GOT3 (cell line): ENCODE measurements at places on chromosomes 2 and 18.

DNA sequence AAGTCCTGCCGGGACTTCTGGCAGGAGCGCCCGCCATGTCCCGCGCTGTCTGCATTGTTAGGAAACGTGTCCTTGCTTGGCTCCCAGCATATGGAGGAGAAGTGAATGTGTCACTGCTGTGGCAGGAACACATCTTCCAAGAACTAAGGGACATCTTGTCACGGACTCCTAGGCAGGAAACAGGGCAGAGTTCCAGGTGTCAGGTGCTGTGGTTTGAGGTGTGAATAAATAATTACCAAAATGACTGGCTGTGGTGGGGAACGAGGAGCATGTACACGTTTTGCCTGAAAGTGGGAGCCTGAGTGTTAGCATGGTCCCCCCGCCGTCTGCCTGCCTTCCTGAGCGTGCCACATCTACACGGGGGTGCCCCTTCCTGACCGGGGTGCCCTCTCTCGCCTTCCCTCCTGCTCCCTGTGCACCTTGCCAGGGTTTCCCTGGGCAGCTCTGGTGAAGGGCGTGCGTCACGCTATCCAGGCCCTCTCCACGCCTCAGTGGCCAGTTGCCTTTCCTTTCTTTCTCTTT lies 237.5 kb downstream of the LDLRAD4 start:
- no peak for DNase-seq

DNA sequence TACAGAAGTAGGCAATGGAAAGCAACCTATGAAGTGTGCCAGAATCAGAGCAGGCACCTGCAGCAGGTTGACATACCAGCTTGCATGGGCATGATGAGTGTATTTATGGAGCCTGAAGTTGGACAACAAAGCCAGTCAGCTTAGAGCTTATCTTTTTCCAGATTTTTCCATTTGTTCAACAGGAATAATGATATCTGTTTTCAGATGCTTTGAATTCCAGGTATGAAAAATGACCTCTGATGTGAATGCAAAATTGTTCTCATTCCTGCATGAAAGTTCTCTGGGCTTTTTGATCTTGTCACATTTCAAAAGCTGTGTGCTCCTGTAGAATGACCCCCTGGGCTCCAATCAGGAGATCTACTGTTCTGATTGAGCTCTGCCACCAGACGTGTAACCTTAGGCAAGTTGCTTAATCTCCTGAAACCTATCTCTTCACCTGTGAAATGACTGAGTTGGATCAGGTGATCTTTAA lies 38.2 kb upstream of the VIT start:
- no peak for DNase-seq

DNA sequence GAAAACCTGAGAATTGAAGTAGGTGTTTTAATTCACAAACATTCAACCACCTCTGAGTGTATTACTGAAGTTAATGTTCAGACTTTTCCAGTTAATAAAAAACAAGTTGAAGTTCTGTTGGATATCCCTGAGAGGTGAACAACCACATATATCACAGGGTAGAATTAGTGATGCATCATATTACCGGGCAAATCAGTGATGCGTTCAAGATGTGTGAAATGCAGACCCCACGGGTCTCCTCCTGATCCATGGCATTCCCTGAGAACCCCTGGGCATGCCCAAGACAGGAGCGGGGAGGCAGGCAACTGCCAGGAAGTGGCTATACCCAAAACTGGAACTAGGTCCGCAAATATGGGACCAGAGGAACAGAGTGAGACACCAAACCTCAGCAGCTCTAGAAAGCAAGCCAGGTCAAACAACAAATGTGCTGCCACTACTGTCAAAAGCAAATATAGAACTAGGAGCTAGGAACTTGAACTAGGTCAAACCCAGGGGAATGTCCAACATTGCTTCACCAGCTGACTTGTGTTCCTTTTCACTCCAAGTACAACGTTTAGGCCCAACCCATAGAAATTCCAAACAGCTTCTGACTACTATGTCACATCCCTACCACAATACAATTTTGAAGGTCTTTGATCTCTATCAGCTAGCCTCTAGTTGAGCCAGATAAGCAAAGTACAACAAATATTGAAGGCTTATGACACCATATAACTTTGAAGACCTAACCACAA lies 20.2 kb downstream of the PSTPIP2 start:
- DNase-seq: no peak

DNA sequence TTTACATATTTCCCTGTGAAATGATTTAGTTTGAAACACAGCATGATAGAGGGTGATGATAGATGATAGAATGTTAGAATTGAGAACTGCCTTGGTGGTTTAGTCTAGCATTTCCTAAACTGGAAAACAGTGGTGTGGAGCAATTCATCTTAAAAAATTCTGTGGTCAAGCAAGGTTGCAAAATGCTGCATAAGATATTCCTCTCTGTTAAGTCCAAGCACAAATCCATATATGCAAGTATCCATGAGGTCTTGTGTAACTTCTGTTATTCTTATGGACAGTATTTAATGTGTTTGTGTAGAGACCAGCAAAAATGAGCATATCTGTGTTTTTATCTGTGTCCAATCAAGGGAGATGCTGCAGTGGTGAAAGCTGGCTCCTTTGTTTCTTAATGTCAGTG lies 30.0 kb downstream of the CPS1 start:
- no peak for DNase-seq

- no peak for DNase-seq
Measured at GRCh38 chr18:41538751-41539150, 416.3 kb upstream of the PIK3C3 start.

GRCh38 chr2:67213677-67214402 lies 183.3 kb upstream of the ETAA1 start:
- no peak for DNase-seq

GRCh38 chr2:191942739-191943103 lies 95.8 kb upstream of the CAVIN2 start:
- no peak for DNase-seq

DNA sequence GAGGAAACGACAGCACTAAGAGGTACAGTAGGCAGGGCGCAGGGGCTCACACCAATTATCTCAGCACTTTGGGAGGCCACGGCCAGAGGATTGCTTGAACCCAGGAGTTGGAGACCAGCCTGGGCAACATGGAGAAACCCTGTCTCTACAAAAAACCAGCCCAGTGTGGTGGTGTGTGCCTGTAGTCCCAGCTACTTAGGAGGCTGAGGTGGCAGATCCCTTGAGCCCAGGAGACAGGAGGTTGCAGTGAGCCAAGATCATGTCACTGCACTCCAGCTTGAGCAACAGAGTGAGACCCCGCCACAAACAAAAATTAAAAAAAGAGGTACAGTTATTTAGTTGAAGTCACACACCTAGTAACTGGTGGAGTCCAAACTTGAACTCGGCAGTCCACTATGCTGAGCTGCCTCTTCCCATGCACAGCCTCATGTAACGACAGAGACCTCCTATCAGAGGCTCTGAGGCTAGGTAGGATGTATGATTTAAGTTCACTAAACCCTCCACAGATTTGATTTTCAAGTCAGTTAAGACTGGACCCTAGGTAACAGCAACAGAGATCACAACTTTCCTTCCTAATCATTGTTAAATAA lies 8.7 kb downstream of the STK17B start:
- no peak for DNase-seq

DNA sequence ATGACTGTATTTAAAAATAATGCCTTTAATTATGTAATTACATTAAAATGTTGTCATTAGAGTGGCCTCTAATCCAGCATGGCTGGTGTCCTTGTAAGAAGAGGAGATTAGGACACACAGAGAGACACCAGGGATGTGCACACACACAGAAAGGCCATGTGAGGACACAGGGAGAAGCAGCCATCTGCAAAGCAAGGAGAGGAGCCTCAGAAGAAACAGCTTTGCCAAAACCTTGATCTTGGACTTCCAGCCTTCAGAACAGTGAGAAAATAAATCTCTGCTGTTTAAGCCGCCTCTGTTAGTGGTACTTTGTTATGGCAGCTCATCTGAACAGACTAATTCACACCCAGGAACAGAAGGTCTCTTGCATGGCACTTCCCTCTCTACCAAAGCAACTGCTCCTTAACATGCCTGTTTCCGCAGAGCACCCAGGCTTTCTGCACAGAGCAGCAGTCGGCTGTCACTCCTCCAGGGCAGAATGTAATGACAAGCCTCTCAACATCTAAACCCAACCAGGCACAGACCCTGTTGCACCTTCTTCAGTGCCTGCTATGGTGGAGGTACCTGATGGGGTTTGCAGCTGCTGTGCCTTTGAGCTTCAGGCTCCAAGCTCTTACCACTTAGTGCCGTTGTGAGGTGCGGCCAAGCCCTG lies 377.7 kb downstream of the TDRD15 start:
- DNase-seq: no peak

DNA sequence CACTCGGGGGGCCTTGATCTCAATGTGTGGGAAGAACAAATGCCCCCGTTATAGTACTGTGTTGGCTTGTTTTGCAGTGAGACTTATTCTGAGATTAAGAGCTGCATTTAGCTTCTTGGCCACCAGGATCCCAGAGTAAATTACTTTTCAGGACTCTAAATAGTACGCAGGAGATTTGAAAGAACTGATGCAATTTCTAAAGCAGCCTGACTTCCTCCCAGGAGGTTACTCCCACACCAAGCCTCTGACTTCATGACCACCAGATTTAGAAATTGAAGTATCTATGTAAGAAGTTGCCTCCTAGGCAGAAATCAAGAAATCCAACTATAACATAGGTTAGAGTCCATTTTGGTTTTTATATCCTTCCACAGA lies 67.0 kb downstream of the FEZ2 start:
- no peak for DNase-seq

DNA sequence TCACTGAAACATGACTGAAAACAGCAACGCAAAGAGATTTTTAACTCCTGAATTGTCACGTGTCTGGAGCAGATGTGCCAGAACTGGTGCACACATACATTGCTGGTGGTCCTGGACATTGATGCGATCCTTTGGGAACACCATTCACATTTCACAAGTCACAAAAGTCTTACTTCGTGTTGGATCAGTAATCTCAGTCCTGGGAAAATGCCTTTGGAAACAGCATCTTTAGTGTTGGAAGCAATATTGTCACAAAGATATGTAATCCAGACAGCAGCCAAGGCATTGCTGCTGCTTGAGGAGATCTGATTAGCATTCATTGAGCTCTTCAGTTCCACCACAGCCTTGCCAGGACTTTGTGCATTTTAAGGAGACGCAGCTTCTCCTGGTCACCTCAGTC lies 126.2 kb upstream of the SH3BP4 start:
- no peak for DNase-seq

GRCh38 chr2:224971214-224971613 lies 71.1 kb downstream of the DOCK10 start:
- no peak for DNase-seq

- no peak for DNase-seq
Measured at GRCh38 chr18:77754475-77755044, 504.9 kb downstream of the GALR1 start.

GRCh38 chr18:10702206-10702605 lies 176.4 kb downstream of the NAPG start:
- DNase-seq: no peak

- DNase-seq: no peak
Measured at GRCh38 chr2:234496835-234497593, at the start of gene ARL4C. TSS of gene ARL4C (minus strand) at chr2:234497081. CDS start at chr2:234496586, 495 bp downstream.

GRCh38 chr2:235146206-235146605 lies 194.4 kb downstream of the SH3BP4 start:
- DNase-seq: no peak

DNA sequence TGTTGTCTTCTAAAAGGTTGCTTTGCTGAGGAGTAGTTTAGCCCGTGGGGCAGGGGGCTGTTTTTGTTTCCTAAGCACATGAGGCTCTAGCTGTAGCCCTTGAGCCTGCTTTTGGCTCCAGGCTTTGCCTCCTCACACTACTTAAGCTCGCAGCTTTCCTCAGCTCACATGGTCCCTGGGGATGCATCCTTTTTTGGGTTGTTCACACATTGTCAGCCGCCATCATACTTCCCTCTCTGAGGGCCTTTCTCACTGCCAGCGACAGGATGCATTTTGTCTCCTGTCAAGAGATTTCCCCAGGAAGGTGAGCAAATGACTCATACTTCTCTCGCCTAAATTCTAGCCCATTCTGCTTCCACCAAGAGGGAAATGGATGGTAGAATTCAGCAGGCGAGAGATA lies 279.5 kb upstream of the PKDCC start:
- DNase-seq: no peak

GRCh38 chr2:129483366-129483765 lies 496.1 kb upstream of the RAB6C start:
- DNase-seq: no peak

DNA sequence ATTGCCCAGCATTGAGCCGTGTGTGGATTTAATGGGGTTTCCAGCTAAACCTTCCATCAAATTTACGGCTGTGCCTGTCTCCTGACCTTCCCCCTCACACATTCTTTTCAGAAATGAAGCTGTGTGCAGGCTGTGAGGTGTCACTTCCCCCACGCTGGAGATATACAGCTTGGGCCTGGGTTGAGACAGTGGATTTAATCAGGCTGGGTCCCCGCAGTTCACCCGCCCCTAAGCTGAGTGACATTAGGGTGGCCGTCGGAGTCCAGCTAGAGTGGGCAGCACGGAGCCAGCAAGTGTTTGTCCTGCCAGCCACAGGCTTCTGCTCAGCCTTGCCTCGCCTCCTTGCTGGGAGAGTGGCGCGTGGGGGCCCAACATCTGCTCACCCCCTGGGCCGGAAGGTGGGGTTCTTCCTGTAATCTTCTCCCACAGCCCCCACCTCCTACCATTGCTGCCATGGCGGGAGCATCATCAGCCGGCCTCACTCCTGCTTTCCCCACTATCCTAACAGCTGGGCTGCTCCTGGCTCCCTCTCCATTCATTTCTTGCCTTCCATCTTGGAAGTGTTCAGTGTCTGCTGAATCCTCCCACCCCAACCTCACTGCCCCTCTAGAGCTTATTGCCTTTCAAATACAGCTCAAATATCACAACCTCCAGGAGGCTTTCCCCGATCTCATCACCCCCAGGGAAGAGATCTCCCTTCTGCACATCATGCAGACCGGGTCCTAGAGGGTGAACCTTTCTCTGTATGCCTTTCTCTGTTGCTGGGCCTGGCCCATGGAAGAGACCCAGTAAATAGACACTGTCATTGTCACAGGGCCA lies 149.0 kb downstream of the GLI2 start:
- no peak for DNase-seq

- DNase-seq: no peak
Measured at GRCh38 chr2:181724662-181725061, 44.3 kb upstream of the NEUROD1 start.

GRCh38 chr2:74131901-74132300 lies 15.8 kb downstream of the BOLA3 start:
- DNase-seq: no peak

GRCh38 chr2:169175112-169175511 lies 105.7 kb downstream of the DHRS9 start:
- no peak for DNase-seq

DNA sequence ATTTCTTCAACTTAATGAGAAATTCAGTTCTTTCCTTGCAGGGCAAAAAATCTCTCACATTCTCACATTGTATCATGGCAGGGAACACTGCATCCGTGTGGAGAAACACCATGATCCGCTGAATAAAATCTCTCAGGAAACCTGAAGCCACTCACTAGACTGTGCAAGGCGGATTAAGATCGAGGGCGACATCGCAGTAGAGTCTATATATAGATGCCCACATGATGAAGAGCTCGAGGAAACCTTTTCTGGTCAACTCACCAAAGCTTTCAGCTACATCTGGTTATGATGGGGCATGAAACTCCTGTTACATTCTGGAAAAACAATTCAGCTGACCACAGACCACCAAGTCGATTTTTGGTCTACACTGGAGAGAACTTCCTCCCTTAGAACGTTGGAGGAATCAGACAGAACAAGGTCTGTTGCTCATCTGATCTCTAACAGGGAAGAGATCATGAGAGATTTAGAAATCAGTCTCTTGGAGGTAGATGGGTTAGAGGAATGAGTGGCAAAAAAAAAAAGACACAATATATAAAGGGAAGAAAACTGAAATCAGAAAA lies 162.9 kb upstream of the ZNF516 start:
- DNase-seq: no peak

GRCh38 chr2:234098681-234099080 lies 48.2 kb downstream of the SPP2 start:
- no peak for DNase-seq
